Activated CD8-positive, alpha-beta memory T cell treated with anti-CD3 and anti-CD28 coated beads, Interleukin-2, amount 10 ng/mL, durations not matched to agents 7 days and 5 days (primary cell): ENCODE measurements at places on chromosomes 16 and 17.

GRCh38 chr16:29736112-29736511 is 9.7 kb downstream of the C16orf54 start:
- H3K27me3 ChIP-seq = no peaks in the 10 kb centered on the region
- no peak overlapping the region for H3K4me3 ChIP-seq
- DNase-seq = no peak
- H3K36me3 ChIP-seq = peaks cover 22% of the 10 kb centered on the region

DNA sequence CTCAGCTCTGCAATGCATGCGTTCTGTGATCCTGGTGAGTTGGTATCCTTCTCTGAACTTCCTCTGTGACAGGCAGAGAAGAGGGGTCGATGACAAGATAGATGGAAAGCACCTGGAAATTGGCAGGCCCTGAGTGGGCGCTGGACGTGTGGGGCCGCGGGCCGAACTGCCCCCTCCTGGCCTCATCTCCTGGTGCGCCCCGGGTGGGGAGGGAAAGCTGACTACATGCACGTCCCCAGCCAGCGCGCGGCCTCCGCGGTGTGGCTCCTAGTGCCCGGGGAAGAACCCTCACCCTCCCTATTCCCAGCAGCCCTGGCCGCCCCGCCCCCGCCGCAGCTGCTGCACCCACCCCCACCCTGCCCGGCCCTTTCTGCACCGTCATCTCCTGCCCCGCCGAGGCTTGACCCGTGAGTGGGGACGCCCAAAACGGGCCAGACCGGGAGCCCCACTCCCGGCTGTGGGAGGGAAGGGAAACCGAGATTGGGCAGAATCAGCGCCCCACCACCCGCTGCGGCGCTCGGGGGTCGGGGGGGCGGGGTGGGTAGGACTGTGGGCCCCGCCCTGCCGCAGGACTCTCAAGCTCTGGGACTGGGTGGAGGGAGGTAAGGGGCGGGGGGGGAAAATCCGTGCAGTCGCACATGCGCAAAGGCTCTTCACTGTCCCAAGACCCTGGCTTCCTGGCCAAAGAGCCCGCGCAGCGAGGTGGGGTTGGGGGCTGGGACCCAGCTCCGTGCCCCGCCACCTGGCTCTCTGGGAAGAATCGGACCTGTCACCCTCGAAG is at the start of gene NOL3:
Gene NOL3, plus strand, starts transcription at position 371 of the 781 bp plus-strand sequence.
- H3K27ac ChIP-seq = peak within 1 kb of the TSS; percentile 66
- peaks cover 1% of the 10 kb centered on the region for H3K36me3 ChIP-seq
- peaks cover 67% of the 10 kb centered on the region for H3K27me3 ChIP-seq
- H3K4me1 ChIP-seq = peaks cover 44% of the 10 kb centered on the region
- DNase-seq = peak; percentile 73

GRCh38 chr16:68800257-68800875 is 43.0 kb upstream of the TANGO6 start:
- no peaks in the 10 kb centered on the region for H3K36me3 ChIP-seq
- peaks cover 2% of the 10 kb centered on the region for H3K27me3 ChIP-seq
- peak; percentile 52 for DNase-seq
- no peak overlapping the region for H3K27ac ChIP-seq
- no peak overlapping the region for H3K4me3 ChIP-seq

DNA sequence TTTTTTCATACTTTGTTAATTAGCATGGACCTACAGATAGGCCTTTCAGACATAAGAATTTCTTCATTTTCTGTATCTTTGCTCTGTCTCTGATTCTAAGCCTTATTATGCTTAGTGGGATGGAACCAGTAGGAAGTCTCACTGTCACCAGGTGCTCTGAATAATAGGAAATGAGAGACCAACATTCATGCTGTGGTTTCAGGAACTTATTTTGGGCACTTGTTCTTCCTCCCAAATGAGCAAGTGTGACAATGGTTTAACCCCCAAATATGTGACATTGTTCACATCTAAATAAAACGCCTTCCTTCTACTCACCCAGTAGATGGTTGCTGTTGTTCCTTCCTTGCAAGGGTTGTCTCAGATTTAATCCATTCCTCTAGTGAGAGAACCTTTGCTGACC is 100.2 kb downstream of the SYCE1L start:
- H3K27ac ChIP-seq = no peak overlapping the region
- no peaks in the 10 kb centered on the region for H3K4me1 ChIP-seq
- H3K36me3 ChIP-seq = no peaks in the 10 kb centered on the region
- no peak for DNase-seq
- H3K27me3 ChIP-seq = peaks cover 5% of the 10 kb centered on the region
- H3K4me3 ChIP-seq = no peak overlapping the region

DNA sequence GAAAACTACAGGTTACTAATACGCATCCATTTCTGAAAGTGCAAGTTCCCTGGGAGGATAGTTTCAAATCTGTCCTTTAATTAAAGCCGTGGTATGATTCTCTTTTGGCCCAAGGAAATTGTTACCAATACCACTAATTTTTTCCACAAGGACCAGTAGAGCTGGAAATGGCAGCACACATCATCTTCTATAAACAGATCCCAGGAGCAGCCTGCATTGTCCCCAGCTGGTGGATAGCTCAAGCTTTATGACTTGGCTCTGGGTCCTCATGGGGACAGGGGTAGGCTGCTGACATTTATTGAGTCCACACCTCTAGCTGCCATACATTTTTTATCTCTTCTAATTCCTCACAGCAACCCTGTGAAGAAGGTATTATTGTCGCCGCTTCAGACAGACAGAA is 35.8 kb upstream of the BHLHA9 start:
- peaks cover 35% of the 10 kb centered on the region for H3K27me3 ChIP-seq
- H3K36me3 ChIP-seq = peaks cover 3% of the 10 kb centered on the region
- no peak for DNase-seq
- no peak overlapping the region for H3K4me3 ChIP-seq
- no peak overlapping the region for H3K27ac ChIP-seq

DNA sequence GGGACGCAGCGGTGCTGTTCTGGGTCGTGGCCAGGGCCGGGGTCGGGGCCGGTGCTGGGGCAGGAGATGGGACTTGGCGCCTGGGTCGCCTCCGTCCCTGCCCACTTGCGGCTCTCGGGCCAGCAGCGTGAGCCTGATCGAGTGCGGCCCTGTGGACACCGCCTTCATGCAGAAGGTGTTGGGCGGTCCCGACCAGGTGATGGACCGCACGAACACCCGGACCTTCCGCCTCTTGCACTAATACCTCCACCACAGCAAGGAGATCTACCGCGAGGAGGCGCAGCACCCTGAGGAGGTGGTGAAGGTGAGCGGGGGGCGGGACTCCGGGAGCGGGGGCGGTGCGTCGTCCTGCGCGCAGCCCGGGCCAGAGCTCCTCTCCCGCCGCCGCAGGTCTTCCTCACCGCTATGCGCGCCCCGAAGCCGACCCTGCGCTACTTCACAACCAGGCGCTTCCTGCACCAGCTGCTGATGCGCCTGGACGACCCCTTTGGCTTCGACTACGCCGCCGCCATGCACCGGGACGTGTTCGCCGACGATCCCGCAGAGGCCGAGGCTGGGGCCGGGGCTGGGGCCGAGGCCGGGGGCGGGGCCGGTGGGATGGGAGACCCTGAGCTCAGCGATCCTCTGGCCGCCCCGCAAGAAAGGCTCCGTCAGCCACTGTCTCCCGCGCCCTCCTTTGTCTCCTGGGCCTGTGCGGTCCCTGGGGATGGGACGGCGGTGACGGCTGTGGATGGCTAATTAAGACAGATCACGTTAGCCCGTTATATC is 4.5 kb upstream of the HSD17B1 start:
- no peak overlapping the region for H3K27ac ChIP-seq
- H3K36me3 ChIP-seq = peaks cover 1% of the 10 kb centered on the region
- peak overlapping the region; percentile 43 for H3K4me3 ChIP-seq
- H3K27me3 ChIP-seq = no peaks in the 10 kb centered on the region

DNA sequence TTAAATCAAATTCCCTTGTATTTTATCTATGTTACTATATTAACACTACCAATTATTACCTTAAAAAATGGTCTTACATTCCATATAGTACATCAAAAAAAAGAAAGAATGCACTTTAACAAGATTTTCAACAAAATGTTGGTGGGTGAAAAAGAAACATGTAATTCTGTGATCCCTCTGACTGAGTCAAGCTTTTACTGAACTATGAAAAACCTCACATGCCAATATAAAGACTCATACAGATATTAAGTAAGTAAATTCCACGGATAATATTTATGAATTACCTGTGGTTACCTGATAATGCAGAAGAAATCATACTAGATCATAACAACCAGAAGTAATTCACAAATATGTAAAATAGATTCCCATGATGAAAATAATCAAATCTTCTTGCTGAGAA is 12.4 kb downstream of the COIL start:
- H3K27me3 ChIP-seq = no peaks in the 10 kb centered on the region
- H3K36me3 ChIP-seq = peaks cover 29% of the 10 kb centered on the region

DNA sequence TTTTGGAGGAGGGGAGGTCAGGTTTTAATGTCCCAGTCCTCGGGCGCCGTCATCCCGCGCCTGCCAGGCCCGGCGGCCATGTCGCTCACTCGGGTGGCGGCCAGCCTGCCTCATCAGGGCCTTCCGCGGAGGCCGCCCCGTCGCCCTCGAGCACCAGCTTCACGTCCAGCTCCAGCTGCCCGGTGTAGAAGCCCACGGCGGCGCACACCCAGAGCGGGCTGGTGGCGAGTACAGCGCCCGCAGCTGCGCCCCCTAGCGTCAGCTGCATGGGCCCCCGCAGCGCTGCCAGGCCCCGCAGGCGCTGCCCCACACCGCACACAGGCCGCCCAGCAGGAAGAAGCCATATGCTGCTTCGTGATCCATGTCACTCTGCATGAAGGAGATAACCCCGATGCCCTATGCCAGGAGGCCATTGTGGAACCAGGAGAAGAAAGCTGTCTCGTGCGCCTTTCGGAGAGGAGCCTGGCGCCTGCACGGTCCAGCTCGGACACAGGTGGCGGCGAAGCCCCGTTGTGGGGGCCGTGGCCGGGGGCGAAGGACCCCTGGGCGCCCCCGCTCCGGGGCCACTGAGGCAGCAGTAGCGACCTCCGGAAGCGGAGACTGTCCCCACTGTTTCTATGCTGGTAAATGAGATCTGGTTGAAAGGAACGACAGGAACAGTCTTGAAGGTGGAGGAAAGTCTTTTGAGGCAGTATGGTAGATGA is 9.6 kb downstream of the AP2B1 start:
- H3K27me3 ChIP-seq = no peaks in the 10 kb centered on the region
- H3K27ac ChIP-seq = no peak overlapping the region
- peaks cover 64% of the 10 kb centered on the region for H3K36me3 ChIP-seq
- no peak for DNase-seq

GRCh38 chr16:49026566-49027181 is 255.0 kb downstream of the CBLN1 start:
- H3K4me3 ChIP-seq = no peak overlapping the region
- no peaks in the 10 kb centered on the region for H3K27me3 ChIP-seq
- H3K27ac ChIP-seq = no peak overlapping the region
- DNase-seq = no peak
- no peaks in the 10 kb centered on the region for H3K4me1 ChIP-seq
- no peaks in the 10 kb centered on the region for H3K36me3 ChIP-seq

DNA sequence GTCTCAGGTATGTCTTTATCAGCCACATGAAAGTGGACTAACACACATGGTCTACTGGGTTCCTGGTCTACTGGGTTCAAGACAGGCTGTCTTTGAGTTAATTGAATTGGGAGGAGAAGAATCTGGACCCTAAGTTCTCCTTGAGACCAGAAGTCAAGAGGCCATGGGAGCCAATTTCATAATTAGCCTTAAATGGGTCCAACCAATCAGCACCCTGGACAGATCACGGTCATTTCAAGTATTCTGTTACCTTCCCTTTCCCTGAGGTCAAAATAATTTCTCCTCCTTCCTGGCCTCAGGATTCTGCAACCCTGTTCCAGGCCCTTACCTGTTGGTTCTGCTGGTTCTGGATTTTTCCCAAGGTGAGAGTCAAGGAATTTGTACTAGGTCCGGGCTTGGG is 23.8 kb downstream of the OSBPL7 start:
- H3K36me3 ChIP-seq = no peaks in the 10 kb centered on the region
- H3K4me3 ChIP-seq = no peak overlapping the region

- H3K4me1 ChIP-seq = peaks cover 8% of the 10 kb centered on the region
- H3K27ac ChIP-seq = no peak overlapping the region
- no peak for DNase-seq
- H3K27me3 ChIP-seq = no peaks in the 10 kb centered on the region
- no peak overlapping the region for H3K4me3 ChIP-seq
Measured at GRCh38 chr16:12059216-12059769, 82.8 kb downstream of the SNX29 start.

GRCh38 chr17:58242171-58242784 is 3.9 kb downstream of the LPO start:
- no peak overlapping the region for H3K27ac ChIP-seq
- H3K4me1 ChIP-seq = peaks cover 4% of the 10 kb centered on the region
- no peak overlapping the region for H3K4me3 ChIP-seq

GRCh38 chr16:75333721-75334163 is 82.3 kb upstream of the BCAR1 start:
- no peak for DNase-seq
- no peak overlapping the region for H3K27ac ChIP-seq
- no peak overlapping the region for H3K4me3 ChIP-seq
- H3K27me3 ChIP-seq = no peaks in the 10 kb centered on the region
- H3K36me3 ChIP-seq = peaks cover 3% of the 10 kb centered on the region

DNA sequence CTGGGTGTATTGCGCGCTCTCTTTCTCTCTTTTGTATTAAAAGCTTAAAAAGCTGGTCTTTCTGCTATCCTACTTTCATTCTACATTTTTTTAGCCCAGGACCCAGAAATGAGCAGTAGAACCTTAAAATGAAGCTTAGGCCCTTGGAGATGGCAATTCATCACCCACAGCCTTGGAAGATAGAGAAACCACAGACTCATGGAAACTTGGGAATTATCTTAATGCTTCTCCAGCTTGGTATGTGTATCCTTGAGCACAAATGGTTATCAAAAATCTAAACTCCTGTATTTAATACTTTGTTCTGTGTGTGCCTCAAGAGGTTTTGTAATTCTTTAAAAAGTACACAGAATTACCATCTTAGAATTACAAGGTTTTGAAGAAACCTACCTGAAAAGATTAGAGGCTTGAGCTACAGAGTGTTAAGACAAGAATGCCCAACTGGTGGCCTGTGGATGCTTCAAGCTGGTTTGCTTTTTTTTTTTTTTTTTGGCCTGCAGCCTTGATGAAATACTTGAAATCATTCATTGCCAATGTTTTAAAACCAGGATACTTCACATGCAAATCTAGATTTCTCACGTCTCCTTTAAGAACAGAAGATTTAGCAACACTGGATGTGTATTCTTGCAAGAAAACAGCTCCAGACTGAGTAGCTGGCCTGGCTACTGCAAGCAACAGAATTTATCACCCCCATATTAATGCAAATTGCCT is 105.0 kb downstream of the XYLT1 start:
- peaks cover 21% of the 10 kb centered on the region for H3K36me3 ChIP-seq
- no peak overlapping the region for H3K4me3 ChIP-seq
- peaks cover 94% of the 10 kb centered on the region for H3K4me1 ChIP-seq
- no peak for DNase-seq
- peak overlapping the region; percentile 76 for H3K27ac ChIP-seq

- DNase-seq = peak; percentile 62
- no peaks in the 10 kb centered on the region for H3K27me3 ChIP-seq
- H3K4me3 ChIP-seq = peak overlapping the region; percentile 94
- peaks cover 3% of the 10 kb centered on the region for H3K36me3 ChIP-seq
Measured at GRCh38 chr17:40320756-40321523, 12.0 kb downstream of the RARA start.
